Memory B cell (primary cell): ENCODE measurements at places on chromosomes 3 and 15.
A peak's percentile ranks its signal among the peaks of the same experiment; 100 is the strongest.

GRCh38 chr3:78143000-78143399, 1103.1 kb downstream of the ROBO2 start:
- no peak overlapping the region for H3K27ac ChIP-seq
- H3K36me3 ChIP-seq: no peaks in the 10 kb centered on the region
- no peaks in the 10 kb centered on the region for H3K4me1 ChIP-seq
- DNase-seq: no peak
- H3K27me3 ChIP-seq: no peaks in the 10 kb centered on the region
- H3K4me3 ChIP-seq: no peak overlapping the region

- no peak overlapping the region for H3K4me3 ChIP-seq
- no peak overlapping the region for H3K27ac ChIP-seq
- no peaks in the 10 kb centered on the region for H3K27me3 ChIP-seq
- H3K36me3 ChIP-seq: peaks cover 18% of the 10 kb centered on the region
- DNase-seq: no peak
- peaks cover 14% of the 10 kb centered on the region for H3K4me1 ChIP-seq
These were observed 154.8 kb downstream of the PLCL2 start for GRCh38 chr3:17039594-17039993.

DNA sequence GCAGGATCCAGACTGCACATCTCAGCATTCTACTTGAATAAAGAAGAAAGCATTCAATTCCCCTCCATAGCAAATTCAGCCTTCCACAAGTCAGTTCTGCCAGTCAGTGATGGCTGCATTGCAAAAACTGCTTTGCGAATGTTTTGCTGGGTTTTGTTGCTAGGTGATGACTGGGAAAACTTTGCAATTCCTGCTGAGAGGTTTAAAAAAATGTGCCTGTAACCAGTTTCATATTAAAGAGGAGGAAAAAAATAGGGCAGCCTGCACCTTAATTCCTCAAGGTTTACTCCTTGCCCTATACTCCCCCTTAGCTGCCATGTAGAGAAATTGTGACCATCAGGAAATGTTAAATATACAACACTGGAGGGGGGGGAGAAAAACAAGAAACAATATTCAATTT, 225.6 kb upstream of the ATP11B start:
- H3K27ac ChIP-seq: no peak overlapping the region
- H3K4me1 ChIP-seq: no peaks in the 10 kb centered on the region
- DNase-seq: no peak
- no peak overlapping the region for H3K4me3 ChIP-seq
- H3K36me3 ChIP-seq: no peaks in the 10 kb centered on the region
- peaks cover 2% of the 10 kb centered on the region for H3K27me3 ChIP-seq

DNA sequence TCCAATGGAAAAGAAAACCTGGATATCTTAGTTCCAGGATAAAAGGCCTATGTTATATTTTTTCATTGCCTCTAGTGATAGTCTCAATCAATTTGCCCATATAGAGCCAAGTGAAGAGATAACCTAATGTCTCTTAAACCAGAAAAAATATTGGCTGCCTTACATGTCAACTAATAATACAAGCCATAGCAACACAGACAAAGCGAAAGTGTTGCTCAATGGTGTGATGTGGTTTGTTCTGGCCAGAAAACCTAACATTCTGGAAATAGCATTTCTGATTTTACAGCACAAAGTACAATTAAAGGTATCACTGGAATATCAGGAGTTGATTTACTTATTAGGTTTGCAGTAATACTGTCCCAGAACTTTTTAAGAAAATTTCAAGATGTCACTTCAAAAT, 101.5 kb downstream of the ATP8B4 start:
- no peak overlapping the region for H3K27ac ChIP-seq

- no peaks in the 10 kb centered on the region for H3K4me1 ChIP-seq
- H3K27me3 ChIP-seq: peaks cover 1% of the 10 kb centered on the region
- DNase-seq: no peak
- H3K27ac ChIP-seq: no peak overlapping the region
These were observed 46.2 kb downstream of the HMCES start for GRCh38 chr3:129324855-129325254.

- no peak for DNase-seq
- no peaks in the 10 kb centered on the region for H3K36me3 ChIP-seq
- H3K27ac ChIP-seq: no peak overlapping the region
- no peak overlapping the region for H3K4me3 ChIP-seq
- peaks cover 19% of the 10 kb centered on the region for H3K27me3 ChIP-seq
These were observed 1.5 kb downstream of the CYP1A1 start for GRCh38 chr15:74723754-74724334.

DNA sequence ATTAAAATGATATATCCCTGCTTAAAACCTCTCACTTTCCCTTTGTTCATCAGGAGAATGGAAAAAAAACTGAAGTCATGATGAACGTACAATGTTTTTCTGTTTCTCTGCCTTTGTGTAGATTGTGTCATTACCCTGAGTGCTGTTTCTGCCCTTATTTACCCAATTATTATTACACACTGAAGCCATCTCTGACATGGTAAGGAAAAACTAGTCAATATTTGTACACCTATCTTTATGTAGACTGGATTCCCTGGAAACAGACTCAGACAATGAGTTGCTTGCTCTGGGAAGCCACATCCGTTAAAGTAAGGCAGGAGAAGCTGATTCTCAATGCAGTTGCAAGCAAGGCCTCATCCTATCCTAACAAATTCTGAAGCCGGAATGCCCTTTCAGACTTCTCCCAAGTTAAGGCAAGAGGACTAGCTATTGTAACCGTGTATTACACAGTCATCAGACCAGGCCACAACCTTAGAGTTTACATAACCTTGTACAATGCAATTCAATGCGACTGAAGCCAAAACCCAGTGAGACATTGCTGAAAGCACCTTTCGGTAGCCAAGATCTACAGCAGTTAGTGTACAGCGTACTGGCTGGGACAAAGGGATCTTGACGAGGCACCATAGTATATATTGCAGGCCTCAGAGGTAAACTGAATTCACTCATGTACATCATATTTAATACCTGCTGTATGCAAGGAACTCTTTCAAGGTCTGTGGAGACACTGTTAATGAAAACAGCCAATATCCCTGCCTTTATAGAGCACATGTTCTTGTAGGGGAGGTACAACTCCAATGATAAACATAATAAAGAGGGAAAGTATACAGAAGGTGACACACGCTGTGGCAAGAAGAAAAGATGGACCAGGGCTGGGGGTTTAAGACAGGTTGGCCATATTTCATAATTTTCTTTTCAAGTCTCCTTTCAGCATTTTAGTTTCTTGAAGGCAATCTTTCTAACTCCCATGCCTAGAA, 1040.8 kb upstream of the SEMA6D start:
- DNase-seq: no peak
- H3K27ac ChIP-seq: no peak overlapping the region
- H3K27me3 ChIP-seq: no peaks in the 10 kb centered on the region
- H3K4me1 ChIP-seq: no peaks in the 10 kb centered on the region
- no peaks in the 10 kb centered on the region for H3K36me3 ChIP-seq
- H3K4me3 ChIP-seq: no peak overlapping the region

DNA sequence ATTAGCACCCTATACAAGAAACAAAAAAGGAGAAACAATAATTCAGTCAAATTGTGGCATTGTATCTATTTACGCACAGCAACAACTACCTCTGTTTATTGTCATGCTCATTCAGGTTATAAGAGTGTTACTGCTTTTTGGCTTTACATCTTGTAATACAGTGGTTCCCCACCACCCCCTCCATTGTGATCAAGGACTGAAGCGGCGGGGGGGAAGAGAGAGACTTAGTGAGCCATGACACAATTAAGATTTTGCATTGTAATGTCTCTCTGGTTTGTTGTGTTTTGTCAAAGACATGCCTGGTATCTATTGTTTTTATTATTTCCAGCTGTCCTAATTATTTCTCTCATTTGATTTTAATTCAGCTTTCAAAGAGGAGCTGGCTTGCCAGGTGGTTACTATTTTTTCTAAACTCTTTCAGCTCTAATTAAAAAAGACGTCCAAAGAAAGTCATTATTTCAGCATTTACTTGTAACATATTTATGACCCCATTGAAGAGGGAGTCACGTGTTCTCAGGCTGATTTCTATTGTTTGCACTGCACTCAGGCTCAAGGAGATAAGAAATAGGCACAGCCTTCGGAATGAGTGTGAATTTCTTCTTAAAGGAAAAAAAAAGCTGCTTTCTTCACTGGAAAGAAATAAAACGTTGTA, 234.4 kb upstream of the TBL1XR1 start:
- H3K36me3 ChIP-seq: no peaks in the 10 kb centered on the region
- DNase-seq: no peak
- H3K4me1 ChIP-seq: peaks cover 8% of the 10 kb centered on the region
- no peaks in the 10 kb centered on the region for H3K27me3 ChIP-seq

- peak; percentile 31 for DNase-seq
- H3K4me3 ChIP-seq: no peak overlapping the region
- no peaks in the 10 kb centered on the region for H3K4me1 ChIP-seq
- no peak overlapping the region for H3K27ac ChIP-seq
- H3K36me3 ChIP-seq: no peaks in the 10 kb centered on the region
These were observed 70.3 kb upstream of the PPP2R3A start for GRCh38 chr3:135895106-135895733.

- no peak overlapping the region for H3K4me3 ChIP-seq
- no peak for DNase-seq
- no peak overlapping the region for H3K27ac ChIP-seq
- H3K27me3 ChIP-seq: peaks cover 3% of the 10 kb centered on the region
- no peaks in the 10 kb centered on the region for H3K4me1 ChIP-seq
These were observed 1061.9 kb downstream of the FHIT start for GRCh38 chr3:60189304-60189703.

DNA sequence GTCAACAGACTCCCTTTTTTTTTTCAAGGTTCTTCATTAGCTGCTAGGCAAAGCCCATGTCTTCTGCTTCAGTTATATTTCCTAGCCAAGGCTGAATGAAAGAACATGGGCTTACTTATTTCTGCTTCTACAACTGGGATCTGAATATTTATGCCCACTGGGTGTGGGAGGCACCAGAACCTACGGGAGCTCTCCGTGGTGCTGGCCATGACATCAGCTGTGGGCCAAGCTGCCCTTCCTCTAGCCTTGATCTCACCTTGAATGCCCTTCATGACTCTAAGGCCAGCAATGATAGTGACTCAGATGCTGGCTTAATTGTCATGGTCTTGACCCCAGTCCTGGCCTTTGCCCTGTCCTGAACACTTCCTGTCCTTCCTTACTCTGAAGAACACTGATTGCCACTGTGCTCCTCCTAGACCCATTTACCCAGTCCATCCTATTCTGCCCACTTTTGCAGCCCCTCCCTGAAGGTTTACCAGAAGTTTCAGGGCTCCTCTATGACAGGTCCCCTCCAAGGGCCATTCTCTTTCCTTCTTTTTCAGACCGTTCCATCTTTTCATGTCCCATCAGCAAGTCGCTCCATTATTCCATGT, 32.8 kb upstream of the PRR20G start:
- H3K36me3 ChIP-seq: no peaks in the 10 kb centered on the region
- no peak for DNase-seq
- H3K27me3 ChIP-seq: peaks cover 9% of the 10 kb centered on the region
- H3K4me1 ChIP-seq: no peaks in the 10 kb centered on the region

DNA sequence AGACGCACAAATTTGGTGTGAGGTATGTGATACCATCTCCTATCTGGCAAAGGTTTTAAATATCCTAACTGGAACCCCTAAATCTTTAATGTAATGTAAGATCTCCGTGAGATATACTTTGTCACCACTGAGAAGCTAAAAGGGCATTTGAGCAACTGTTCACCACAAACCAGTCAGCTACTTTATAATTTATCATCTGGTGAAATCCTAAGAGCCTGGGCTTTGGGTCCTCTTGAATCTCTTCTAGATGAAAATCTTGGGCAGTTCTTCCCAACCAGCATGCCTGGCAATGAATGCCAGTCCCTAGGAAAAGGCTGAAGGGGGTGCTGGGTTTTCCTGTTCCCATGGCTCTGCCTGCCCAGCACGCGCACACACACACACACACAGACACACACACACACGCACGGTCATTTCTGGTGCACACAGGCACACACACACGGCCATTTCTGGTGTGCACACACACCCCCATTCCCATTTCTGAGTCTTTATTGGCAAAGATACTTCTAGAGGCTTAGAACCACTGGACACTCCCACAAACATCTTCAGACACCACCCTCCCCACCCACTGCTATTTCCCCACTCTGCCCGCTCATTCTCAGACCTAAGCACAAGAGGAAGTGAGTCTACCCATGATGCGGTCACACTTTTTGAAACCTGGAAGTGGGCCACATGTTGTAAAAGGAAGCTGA, 72.6 kb downstream of the MYO1E start:
- peak; percentile 58 for DNase-seq
- no peaks in the 10 kb centered on the region for H3K27me3 ChIP-seq
- H3K36me3 ChIP-seq: peaks cover under 1% of the 10 kb centered on the region
- H3K4me1 ChIP-seq: peaks cover 58% of the 10 kb centered on the region
- H3K27ac ChIP-seq: peak overlapping the region; percentile 80

- peaks cover 31% of the 10 kb centered on the region for H3K36me3 ChIP-seq
- no peak overlapping the region for H3K27ac ChIP-seq
- no peak for DNase-seq
- H3K4me3 ChIP-seq: no peak overlapping the region
These were observed 89.7 kb upstream of the GK5 start for GRCh38 chr3:142315083-142315482.

GRCh38 chr15:55230953-55231352, 34.2 kb upstream of the RSL24D1 start:
- H3K4me3 ChIP-seq: no peak overlapping the region
- H3K27me3 ChIP-seq: no peaks in the 10 kb centered on the region
- peaks cover 8% of the 10 kb centered on the region for H3K36me3 ChIP-seq
- H3K27ac ChIP-seq: peak overlapping the region; percentile 45
- no peaks in the 10 kb centered on the region for H3K4me1 ChIP-seq

- no peaks in the 10 kb centered on the region for H3K27me3 ChIP-seq
- H3K4me1 ChIP-seq: peaks cover 34% of the 10 kb centered on the region
- H3K4me3 ChIP-seq: peak overlapping the region; percentile 82
- H3K36me3 ChIP-seq: no peaks in the 10 kb centered on the region
- DNase-seq: no peak
These were observed 4.8 kb upstream of the BCL6 start for GRCh38 chr3:187750006-187750512.

DNA sequence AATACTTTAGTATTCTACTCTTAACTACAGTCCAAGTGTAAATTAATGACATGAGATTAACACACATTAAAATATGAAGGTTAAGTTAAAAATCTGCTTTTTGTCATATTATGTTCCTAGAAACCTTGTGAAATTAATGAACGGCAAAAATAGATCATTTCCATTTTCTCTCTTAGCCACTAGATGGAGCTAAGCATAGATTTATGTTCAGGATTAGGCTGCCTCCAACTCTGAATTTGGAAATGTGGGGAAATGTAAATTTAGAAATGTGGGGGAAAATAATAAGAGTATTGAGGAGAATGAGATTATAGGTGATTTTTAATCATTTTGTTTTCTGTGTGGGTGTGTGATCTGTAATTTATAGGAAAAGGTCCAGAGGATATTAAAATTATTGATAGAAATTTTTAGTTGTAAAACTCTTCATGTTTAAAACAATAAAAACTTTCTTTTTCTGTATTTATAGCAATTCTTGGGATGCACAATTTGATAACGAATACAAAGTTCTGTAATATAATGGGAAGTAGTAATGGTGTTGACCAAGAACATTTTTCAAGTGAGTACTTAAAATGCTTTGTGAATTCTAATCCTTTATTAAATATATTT, 59.2 kb downstream of the TMOD3 start:
- no peaks in the 10 kb centered on the region for H3K27me3 ChIP-seq
- DNase-seq: no peak
- H3K36me3 ChIP-seq: peaks cover 27% of the 10 kb centered on the region
- H3K4me3 ChIP-seq: no peak overlapping the region

GRCh38 chr15:69410248-69410874, 3.8 kb upstream of the KIF23 start:
- H3K27ac ChIP-seq: no peak overlapping the region
- no peaks in the 10 kb centered on the region for H3K36me3 ChIP-seq
- peaks cover 7% of the 10 kb centered on the region for H3K4me1 ChIP-seq
- no peak overlapping the region for H3K4me3 ChIP-seq
- H3K27me3 ChIP-seq: peaks cover 9% of the 10 kb centered on the region
- no peak for DNase-seq
